ENCODE measurements at places on chromosomes 6 and 20.

- DNase-seq = no peak
Observed at GRCh38 chr6:16224409-16224808, 14.0 kb upstream of the GMPR start.

GRCh38 chr6:131792091-131792496 is 15.7 kb upstream of the ENPP1 start:
- no peak for DNase-seq

DNA sequence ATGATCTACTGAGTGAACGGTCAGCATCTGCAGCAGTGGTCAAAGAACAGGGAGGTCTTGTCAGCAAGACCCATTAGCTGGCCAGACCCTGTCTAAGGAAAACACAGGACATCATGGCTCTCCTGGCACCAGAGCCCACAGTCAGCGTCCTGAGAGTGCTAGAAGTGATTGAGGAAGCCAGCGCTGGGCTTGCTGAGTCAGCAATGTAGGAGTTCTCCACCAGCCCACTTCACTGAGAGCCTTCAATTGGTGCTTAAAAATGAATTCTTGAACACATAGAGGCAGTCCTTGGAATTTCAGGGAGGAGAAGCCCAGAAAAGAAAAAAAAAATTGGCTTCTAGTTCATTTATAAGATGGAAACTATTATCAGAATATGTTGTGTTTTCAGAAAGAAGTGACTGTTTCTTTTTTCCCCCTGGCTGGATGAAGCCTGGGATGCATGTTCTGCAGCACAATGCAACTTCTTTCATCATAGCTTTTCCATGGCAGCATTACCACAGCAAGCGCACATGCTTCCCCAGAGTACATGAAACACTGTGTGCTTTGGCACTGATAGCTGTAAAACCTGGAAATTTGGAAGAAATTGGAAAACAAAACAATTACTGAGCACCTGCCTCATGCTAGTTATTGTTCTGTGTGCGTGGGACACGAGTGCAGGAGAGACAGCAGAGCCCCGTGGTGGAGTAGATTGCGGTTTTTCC is 899.9 kb downstream of the C6orf118 start:
- DNase-seq = no peak

DNA sequence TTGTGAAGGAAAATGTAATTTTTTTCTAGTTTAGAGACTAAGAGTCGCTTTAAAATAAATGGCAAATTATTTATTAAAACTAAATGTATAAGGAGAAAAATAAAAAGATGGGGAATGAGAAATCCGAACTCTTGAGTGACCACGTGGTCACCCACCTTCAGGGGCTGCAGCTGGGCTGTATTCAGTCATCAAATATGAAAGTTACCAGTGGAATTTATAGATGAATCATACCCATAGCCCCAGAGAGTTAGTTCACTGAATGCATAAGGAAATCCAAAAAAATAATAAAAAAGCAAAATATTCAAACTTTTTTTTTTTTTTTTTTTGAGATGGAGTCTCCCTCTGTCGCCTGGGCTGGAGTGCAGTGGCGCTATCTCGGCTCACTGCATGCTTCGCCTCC is 947.7 kb upstream of the ADGRB3 start:
- no peak for DNase-seq

- DNase-seq = no peak
Observed at GRCh38 chr6:131954059-131954774, 3.0 kb upstream of the CCN2 start.

DNA sequence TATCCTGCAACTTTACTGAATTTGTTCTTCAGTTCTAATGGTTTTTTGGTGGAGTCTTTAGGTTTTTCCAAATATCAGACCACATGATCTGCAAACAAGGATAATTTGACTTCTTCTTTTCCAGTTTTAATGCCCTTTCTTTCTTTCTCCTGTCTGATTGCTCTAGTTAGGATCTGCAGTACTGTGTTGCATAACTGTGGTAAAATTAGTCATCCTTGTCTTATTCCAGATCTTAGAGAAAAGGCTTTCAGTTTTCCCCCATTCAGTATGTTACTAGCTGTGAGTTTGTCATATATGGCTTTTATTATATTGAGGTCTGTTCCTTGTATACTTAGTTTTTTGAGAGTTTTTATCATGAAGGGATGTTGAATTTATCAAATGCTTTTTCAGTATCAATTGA is 4.3 kb downstream of the MICA start:
- DNase-seq = no peak

- no peak for DNase-seq
Observed at GRCh38 chr6:106924694-106925523, 49.6 kb downstream of the CD24 start.

DNA sequence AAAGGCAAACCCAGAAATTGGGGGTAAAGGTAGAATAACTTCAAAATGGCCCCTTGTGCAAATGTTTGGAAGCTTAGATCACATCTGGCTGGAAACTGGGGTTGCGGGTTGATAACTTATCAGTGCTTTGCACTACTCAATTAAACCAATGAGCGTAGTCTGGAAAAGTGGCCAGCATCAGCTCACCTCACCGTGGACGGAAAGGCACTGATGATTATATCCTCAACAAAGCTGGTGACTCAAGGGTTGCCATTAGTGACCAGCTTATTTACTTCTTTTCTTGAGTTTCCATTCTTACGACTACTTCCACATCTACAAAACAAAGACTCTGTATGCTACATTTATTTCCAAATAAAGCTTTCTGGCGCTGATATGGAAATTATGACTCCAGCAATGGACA is 198.5 kb upstream of the HEY2 start:
- no peak for DNase-seq

DNA sequence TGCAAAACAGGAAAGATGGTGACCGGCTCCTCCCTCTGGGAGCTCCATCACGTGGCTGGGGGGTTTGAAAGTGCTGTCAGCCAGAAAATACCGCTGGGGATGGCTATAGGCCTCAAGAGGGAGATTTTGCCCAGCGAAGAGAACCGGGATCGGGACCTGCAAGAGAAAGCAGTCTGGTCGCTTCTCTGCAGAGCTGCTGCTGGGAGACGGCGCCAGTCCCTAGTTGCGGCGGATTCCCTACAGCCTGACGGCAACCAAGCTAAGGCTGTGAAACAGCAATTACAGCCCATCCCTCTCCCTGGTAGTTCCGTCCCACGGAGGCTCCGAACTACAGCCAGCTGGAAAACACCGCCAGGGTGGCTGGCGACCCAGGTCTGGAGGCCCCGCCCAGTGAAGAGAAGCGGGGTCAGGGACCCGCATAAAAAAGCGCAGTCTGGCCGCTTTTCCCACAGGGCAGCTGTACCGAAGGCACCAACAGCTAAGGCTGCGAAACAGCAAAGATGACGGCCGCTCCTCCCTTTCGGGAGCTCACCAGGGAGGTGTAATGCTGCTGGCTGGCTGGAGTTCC is 238.1 kb upstream of the IRAK1BP1 start:
- DNase-seq = no peak

GRCh38 chr6:52116605-52116948 is 29.2 kb upstream of the PKHD1 start:
- DNase-seq = no peak

DNA sequence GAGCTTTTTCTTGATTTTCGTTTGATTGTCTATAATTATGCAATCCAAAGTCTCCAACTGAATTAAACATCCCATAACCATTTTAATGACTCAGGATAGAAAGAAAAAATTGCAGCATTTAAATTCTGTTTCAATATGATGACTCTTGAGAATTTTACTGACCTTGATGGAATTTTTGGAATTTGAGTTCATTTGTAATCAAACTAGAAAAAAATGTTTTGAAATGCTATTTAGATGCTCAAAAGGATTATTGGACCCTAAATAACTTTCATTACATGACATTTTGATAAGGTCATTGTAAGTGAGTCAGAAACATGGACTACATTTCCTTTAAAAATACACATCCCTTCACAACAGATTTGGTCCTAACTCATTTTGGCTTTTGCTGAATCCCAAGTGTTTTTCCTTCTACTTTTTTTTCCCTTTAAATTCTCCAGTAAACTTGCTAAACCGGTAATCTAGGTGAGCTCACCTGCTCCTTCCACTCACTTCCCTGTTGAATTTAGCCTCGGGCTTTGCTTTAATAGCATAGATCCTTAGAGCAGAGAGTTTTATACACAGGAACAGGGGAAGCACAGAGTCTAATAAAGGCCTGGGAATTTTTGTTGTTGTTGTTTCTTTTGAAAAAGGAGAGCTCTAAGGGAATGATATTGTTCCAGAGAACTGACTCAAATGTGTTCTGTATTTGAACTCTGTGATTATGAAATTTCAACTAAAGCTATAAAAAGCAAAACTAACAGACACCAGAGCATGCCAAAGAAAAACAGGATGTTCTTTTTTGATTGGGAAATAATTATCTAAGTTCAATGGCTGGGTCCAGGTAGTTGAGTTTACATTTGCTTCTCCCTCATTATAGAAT is 1088.2 kb upstream of the CITED2 start:
- DNase-seq = peak; percentile 5

DNA sequence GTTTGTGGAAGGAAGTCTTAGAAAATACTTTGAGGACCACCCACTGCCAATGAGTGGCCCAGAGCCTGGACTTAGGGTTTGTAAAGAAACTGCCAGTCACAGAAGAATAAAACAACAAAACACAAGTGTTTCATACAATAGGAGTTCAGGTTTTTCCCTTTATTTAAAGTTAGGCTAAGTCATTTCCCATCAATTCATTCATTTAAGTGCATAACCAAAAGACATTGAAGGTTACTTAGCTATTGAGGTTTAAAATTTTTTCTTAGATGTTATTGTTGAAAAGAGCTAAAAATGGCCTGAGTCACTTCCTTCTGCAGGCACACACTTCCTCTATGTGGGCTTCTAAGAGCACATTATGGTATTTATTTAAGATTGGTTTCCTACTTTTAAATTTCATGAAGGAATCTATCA is 54.2 kb downstream of the ARMC2 start:
- DNase-seq = no peak

- DNase-seq = no peak
Observed at GRCh38 chr6:170151321-170151771, 139.5 kb downstream of the DLL1 start.

DNA sequence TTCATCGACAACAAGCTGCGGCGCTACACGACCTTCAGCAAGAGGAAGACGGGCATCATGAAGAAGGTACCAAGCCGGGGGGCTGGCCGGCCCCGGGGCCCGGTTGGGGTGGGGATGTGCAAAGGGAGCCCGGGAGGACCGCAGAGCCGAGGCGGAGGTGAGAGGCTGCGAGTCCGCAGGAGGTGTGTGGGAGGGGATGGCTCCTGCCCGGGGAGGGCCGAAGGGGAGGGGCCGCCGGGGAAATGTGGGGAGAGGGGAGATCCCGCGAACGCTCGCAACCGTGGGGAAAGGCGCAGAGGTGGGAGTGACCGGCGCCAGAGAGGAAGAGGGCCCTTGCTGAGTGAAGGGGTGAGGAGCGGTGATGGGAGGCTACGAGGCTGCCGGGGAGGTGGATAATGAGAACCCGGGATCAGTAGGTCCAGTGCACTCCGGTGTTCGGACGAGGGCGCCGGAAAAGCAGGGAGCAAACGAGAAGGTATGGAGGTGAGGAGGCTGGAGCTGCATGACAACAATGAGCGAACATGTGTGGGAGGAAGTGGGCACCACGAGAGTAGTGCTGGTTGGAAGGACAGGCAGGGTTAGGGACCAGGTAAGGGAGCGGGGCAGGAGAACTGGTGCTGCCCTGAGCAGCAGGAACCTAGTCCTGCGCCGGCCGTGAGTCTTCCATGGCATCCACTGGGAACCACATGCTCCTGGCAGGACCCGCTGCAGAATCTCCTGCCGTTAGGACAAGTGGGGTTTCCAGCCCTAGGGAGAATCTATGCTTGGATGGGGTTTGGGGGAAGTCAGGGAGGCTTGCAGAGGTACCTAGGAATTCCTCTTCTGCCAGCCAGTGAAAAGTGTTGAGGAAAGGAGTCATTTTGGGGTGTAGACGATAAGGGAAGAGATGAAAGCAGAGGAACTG is 1.3 kb downstream of the SRF start:
- peak; percentile 46 for DNase-seq

GRCh38 chr6:46832816-46833215 is 39.6 kb downstream of the MEP1A start:
- DNase-seq = no peak

DNA sequence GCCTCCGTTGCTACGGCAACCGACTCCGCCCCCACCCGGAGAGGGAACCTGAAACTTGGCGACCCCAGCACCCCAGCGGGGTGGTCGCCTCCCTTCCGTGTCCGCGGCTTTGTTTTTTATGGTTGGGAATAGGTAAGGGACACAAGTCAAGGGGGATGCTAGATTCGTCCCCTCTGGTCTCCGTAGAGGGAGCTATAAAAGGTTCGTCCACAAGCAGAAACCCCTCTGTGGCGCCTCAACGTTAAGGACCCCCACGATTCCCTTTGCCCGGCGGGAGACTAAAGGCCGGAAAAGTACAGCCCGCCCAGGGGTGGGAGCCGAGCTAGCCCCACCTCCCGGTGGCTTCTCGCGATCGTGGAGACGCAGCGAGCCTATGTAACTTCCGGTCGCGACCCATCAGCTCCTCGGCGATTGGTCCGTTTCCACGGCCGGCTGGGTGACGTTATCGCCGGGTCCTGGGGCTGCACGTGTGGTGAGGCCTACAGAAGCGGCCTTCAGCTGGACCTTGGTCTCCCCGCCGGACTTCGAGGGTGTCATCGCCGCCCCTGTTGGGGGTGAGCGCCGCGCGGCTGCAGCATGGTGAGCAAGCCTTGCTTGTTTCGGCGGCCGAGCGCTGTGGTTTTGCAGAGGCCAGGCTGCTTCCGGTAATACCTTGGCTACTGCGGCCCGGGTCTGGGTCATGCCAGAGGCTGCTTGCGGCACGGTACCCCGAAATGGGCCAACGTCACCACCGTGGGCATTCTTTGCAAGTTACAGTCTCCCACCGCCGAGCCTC is at the start of gene LTV1:
Gene LTV1 (plus strand): TSS at position 437 of the 775 bp plus-strand sequence. CDS start 140 bp downstream, at position 577.
- DNase-seq = peak; percentile 80

- no peak for DNase-seq
Observed at GRCh38 chr6:124812067-124812466, 150.2 kb upstream of the RNF217 start.
